ENCODE measurements at places on chromosomes 2 and 18.
A peak's percentile ranks its signal among the peaks of the same experiment; 100 is the strongest.

DNA sequence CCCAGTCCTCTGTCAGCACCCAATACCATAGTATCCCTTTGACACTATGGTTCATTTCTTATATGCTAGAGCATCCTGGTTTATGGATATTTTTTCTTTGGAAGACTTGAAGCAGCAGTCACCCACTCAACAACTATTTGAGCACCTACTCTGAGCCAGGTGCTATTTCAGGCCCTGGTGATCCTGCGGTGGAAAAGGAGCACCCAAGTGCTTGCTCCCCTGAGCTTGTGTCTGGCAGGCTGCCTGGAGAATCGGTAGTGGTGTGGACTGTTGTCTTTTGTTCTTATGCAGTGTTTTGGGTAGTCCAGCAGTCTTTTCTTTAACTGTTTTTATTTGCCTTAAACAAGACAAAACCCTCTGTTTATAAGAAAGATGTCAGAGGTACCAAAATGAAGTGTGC, 28.9 kb downstream of the NCK2 start:
- no peak for DNase-seq

GRCh38 chr18:48545757-48546321, 7.0 kb downstream of the CTIF start:
- no peak for DNase-seq

DNA sequence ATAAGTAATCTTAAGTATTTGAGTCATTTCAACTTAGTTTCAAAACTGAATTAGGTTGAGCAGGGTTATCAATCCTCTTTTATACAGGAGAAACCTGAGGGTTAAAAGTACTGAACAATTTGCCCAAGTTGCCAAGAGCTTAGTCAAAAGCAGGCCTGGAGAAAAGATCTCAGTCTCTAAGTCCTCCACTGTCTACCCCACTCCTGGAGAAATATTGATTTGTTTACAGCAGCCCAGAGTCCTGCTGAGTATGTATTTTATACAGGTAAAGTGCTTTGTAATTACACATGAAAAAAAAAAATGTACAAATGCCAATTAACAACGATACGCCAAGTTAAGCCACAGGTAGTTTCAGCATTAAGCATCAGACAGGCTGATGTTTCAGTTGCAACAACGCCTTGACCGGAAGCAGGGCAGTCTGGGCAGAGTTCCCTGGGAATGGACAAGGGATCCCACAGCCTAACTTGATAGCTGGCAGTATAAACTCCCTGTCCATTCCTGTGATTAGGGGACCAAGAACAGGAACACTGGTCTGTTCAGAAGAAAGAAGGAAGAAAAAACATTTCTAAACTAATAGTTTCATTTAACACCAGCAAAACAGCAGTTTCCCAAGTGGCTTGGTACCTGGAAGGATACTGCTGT, 132.9 kb downstream of the MYO5B start:
- DNase-seq = no peak

DNA sequence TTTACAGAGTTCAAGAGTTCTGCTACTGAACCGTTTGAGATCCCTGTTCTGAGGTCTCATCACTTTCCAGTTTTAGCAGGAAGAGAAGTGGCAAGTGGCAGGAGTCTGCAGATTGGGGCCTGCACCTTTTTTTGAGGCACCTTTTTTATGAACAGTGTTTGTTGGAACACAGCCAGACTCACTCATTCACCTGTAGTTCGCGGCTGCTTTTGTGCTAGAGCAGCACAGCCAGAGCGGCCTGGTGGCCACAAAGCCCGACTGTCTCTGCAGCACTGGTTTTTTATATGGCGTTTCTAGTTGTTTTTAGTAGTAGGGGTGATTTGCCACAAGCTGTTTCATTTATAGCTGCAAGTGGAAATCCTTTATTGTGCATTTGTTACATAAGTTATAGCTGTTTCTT, 8.6 kb downstream of the ACP1 start:
- peak; percentile 16 for DNase-seq

DNA sequence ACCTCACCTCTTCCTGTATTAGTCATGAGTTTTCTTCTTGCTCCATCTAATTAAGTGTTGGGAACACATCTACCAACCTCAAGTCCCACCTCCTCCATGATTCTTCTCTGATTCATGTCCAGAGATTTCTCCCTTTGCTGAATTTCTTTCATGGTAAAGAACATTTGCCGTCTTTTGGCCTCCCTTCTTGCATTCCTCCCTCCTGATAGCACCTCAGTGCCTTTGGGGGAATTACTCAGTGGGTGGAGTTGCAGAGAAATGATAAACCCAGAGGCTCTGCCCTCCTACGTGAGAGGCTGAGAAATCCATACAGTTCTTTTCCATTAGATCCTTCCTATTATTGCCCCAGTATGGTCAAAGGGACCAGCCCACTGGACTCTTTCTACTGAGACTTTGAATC, 651.9 kb downstream of the SLC4A3 start:
- DNase-seq = no peak

All from T47D (cell line).